ENCODE measurements at places on chromosomes 12 and 14.

DNA sequence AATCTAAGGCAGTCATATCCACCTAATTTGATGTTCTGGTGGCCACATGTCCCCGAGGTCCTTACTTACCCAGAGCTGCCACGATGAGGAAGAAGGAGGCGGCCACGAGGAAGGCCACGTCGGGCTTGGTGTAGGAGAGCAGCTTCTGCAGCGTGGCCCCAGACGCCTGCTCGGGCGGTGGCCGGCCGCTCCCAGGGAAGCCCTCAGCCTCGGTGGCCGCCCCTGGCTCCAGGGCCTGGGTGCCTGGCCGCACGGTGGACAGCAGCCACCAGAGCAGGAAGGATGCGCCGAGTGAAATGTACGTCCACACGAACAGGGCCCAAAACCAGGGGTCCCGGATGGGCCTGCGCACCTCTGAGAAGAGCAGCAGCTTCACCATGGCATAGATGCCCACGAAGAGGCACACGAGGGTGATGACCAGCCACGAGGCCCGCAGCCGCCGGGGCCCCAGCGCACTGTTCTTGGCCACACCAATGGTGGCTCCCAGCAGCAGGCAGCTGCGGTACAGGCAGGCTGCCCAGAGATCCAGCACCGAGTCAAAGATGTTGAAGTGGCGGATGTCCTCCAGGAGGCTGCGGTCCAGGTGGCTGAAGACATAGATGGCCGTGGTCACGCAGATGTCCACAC lies 6.6 kb downstream of the ABCB9 start:
- DNase-seq, result no peak

GRCh38 chr14:87044807-87045206 lies 948.2 kb downstream of the GALC start:
- DNase-seq, result no peak

GRCh38 chr12:22105542-22105941 lies 59.5 kb downstream of the CMAS start:
- no peak for DNase-seq

- DNase-seq, result no peak
Observed at GRCh38 chr14:28671425-28671824, 95.2 kb upstream of the FOXG1 start.

GRCh38 chr12:47507221-47507620 lies 198.6 kb downstream of the RPAP3 start:
- DNase-seq, result no peak

DNA sequence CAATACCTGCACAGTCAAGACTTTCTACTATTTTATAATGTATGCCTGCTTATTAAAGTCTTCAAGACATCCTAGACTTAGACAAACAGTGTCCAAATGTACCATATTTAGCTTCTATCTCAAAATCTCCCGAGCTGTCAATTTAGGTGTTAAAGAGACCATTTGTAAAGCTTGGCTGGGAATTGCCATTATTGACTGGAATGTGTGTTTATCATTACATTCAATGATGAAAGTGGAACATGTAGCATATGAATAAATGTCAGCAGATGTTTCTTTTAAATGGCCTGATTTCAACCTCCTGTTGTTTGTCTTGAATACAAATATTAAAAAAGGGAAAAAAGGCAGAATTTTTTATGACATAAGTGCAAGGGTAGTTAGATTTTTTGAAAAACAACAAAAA lies 572.3 kb downstream of the PRKD1 start:
- DNase-seq, result no peak

DNA sequence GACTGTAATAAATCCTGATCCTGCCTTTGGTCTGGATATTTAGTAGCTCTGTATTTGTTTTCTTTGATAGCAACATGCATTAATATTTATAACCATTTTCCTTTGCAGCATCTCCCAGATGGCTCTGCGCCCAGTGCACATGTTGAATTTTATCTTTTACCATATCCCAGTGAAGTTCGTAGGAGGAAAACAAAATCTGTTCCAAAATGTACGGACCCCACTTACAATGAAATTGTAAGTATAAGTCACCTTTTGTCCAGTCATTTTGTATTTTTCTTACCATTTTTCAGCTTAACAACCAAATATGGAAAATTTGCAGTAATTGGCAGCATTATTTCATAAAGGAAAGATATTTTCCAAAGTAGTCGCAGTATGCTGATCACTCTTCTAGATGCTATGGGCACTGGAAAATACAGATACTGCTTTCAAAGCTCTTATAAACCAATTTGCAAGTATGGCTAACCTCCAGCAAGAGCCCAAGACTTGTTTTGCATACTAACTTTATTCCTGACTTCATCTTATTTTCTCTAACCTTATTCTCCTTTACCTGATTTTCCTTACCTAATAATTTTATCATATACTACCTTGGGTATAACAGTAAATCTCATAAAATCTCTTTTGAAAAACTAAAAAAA lies 97.4 kb downstream of the PLCZ1 start:
- no peak for DNase-seq

DNA sequence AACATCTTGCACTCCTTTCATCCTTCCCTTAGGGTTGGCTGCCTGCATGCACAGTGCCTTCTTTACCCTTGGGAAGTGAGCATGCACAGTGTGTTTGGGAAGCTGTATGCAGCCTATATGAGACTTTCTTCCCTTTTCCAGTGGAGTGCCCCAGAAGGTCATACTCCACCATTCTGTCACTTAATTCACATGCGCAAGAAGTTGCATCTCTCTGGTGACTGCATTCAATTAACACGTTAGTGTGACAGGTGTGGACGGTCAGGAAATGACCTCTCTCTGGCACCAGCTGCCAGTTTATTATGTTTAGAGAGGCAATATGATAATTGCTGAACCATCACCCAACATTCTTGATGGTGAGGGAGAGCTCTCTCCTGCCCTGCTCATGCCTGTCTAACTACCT lies 770.0 kb downstream of the FLRT2 start:
- DNase-seq, result no peak

- no peak for DNase-seq
Observed at GRCh38 chr14:104709387-104710039, 14.5 kb upstream of the ADSS1 start.

DNA sequence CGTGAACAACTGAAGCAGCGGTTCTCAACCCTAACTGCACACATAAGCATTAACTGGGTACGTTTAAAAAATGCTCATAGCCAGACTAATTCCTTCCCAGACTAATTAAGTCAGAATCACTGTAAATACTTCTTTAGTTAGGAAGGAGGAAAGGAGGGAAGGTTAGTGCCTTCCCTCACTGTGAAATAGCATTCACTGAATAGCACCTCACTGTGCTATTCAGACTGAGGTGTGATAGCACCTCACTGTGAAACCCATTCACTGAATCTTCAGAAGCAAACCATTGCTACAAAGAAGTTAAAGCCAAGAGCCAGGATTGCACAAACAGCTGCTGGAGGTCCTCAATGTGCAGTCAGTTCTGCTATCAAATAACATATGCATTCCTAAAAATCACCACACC lies 58.8 kb downstream of the RTN1 start:
- no peak for DNase-seq

GRCh38 chr14:104319491-104320241 lies 181.3 kb downstream of the KIF26A start:
- DNase-seq, result no peak

DNA sequence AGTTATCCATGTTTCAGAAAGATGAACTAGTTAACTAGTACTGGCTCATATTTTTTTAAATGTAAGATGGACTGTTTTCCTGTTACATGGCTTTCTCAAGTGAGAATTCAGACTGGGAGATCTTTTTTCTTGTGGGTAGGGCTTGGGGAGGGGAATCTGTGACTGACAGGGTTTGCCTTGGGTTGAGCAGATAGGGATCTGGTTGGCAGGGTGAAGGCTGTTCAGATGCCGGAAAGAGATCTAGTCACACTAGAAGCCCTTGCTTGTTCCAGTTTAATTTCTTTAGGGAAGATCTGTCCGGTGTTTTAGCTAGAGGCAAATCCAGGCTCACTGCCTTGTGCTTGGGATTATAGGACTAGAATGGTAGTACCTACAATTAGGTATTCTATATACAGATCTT lies 63.2 kb downstream of the FBXO33 start:
- no peak for DNase-seq

GRCh38 chr12:94282675-94283074 lies 134.3 kb downstream of the PLXNC1 start:
- peak; percentile 62 for DNase-seq

DNA sequence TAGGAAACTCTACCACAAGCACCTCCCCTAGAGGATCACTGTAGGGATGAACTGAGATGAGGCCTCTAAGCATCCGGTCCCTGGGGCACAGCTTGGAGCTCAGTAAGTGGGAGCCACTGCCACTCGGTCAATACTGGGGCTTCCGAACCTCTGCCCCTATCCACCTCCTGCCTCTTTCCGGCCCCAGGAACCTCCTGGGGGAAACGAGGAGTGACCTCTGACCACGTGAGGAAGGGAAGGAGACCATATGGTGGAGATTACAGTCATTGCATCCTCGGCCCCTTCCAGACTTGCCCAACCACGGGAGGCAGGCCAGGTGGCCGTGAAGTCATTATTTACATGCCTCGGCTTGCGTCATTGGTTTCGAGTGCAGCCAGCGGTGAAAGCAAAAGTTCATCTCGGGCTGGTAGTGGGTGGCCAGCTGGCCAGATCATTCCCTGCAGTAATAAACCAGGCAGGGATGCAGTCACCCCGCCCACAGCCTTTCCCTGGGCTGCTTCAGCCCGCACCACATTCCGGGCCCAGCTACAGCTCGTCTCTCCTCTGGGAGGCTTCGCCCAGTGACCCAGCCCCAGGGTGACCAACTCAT lies 65.4 kb downstream of the C14orf132 start:
- DNase-seq, result no peak

GRCh38 chr12:108116699-108117098 lies 12.4 kb upstream of the WSCD2 start:
- no peak for DNase-seq

DNA sequence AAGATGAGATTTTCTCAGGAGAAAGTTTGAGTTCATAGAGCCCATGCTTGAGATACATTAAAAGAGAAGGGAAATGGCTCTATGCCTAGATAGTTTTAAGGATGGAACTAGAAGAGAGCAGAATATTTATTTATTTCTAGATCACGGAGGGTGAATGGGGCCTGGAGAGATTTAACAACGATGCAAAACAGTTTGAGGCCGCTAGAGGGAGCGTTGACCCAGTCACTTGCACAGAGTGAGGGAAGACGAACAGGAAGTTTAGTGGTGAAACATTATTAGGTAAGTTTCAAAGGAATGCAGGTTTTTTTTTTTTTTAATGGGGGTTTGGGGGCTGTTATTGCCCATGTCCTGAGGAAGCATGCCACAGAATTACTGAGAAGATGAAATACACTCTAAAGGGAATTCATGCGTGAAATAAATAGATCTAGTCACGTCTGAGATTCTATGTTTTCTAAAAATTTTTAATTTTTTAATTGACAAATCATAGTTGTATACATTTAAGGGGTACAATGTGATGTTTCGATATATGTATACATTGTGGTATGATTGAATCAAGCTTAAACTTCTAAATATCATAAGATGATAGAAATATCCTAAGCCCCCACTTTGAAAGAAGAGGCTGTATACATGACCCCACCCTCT lies 14.8 kb upstream of the PPP1R1A start:
- peak; percentile 74 for DNase-seq

DNA sequence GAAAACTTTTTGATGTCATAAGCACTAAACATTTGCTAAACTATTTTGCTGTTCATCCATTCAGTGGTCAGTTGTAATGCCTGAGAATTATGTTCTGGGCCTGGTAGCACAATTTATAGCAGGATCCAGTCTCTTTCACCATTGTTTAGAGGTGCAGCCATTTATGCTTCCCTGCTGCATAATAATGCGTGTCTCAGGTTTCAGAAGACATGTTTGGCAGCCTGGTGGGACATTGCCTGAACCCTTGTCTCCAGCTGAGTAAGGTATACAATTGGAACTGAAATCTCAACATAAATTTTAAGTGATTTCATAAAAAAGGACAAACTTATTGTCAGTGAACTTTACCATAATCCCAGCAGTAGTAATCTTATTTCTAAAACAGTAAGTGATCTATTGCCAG lies 94.8 kb downstream of the POLR3B start:
- no peak for DNase-seq

DNA sequence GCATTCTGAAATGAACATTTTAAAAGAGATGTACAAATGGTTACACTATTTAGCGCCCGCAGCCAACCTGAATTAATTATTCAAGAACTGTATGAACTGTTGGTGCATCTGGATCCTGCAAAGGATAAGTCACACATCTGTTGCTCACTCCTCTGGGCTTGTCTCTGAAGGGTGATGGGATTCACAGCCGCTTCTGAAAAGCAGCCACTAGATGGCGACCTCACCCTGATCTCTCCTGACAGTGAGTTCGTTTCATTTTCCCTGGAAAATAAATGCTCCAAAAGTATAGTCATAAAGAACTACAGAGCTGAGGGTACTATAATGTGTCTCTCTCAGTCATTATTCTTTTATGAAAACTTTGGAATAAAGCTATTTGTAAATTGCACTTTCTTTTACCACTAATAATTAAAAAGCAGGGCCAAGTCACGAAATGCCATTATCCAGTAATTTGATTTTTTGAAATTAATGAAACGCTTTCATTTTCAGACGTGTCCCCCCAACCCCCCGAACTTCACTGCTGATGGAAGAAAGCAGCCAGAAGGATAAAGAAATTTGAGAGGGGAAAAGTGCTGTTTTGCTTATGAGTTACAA lies 789.6 kb downstream of the NRXN3 start:
- peak; percentile 45 for DNase-seq

DNA sequence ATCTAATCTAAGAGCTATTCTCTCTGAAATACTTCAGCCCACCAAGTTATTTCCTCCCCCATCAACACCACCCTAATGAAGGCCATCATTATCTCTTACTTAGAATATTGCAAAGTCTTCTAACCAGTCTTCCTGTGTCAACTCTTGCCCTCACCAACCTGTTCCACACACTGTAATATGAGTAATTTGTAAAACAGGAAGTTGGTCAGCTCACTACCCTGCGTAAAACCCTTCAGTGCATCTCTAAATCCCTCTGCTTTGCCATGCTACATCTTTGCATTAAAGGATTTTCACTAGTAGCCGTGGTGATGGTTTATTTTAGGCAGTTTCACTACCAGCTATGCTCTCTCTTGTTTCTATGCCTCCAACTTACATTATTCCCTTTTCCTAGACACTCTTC lies 70.0 kb downstream of the KIF21A start:
- DNase-seq, result no peak

DNA sequence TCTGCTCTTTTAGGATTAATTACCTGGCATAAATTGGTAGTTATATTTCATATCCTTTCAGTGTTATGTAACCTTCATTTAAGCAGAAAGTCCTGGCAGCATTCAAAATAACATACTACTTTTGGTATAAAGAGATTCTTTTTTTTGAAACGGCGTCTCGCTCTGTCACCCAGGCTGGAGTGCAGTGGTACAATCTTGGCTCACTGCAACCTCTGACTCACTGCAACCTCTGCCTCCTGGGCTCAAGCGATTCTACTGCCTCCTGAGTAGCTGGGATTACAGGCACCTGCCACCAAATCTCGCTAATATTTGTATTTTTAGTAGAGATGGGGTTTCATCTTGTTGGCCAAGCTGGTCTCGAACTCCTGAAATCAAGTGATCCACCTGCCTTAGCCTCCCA lies 9.2 kb downstream of the KTN1 start:
- DNase-seq, result no peak

DNA sequence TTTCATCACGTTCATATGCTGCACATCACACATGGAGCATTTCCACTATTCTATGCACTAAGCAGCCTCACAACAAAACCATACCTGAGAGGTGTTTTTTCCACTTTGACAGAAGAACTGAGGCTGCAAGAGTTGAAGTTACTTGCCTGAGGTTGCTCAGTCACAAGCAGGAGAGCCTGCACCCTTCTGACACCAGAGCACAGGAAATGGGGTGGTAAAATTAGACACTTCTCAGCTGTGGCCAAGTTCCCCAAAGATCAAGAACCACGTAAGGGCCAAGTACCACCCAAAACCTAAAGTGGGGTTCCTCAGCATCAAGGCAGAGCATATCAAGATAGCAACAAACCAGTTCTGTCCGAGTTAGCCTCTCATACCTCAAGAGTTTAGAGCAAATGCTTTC lies 185.8 kb downstream of the CAPZA3 start:
- no peak for DNase-seq

Measured in CD4-positive, alpha-beta T cell treated with Interleukin-17A for 4 hours (primary cell).